CD4-positive, alpha-beta T cell treated with Interleukin-17A for 1 hour (primary cell): ENCODE measurements at places on chromosomes 16 and 17.

GRCh38 chr17:35651467-35651866, 64.3 kb downstream of the AP2B1 start:
- DNase-seq: no peak

GRCh38 chr16:9599415-9600120, 508.1 kb downstream of the HAPSTR1 start:
- DNase-seq: no peak

DNA sequence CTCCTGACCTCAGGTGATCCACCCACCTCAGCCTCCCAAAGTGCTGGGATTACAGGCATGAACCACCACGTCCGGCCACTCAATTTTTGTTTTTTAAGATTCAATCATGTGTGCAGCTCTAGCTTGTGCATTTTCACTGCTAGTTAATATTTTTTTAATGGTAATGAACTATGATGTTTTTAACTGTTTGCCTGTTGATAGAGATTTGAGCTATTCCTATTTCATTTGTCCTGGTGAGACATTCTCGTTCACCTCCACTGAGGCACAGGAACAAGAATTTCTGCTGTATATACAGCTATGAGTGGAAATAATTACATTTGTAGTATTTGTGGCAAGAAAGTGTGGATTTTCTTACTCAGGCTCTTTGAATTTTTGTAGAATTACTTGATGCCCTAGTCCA, 137.7 kb upstream of the MYOCD start:
- no peak for DNase-seq

- no peak for DNase-seq
Measured at GRCh38 chr17:78892520-78892919, 10.5 kb downstream of the CEP295NL start.

DNA sequence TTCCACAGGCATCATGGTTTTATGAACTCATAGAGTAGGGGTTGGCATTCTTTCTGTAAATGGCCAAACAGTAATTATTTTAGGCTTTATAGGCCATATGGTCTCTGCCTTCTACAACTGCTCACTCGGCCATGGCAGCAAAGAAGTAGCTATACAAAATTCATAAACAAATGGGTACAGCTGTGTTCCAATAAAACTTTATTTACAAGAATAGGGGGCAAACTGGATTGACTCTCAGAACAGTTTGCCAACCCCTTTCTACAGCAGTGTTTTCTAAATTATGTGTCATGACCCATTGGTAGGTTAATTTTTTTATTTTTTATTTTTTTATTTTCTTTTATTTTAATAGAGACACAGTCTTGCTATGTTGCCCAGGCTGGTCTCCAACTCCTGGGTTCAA, 20.4 kb downstream of the GOT2 start:
- no peak for DNase-seq

- no peak for DNase-seq
Measured at GRCh38 chr17:2180768-2181167, 122.8 kb downstream of the SMG6 start.

DNA sequence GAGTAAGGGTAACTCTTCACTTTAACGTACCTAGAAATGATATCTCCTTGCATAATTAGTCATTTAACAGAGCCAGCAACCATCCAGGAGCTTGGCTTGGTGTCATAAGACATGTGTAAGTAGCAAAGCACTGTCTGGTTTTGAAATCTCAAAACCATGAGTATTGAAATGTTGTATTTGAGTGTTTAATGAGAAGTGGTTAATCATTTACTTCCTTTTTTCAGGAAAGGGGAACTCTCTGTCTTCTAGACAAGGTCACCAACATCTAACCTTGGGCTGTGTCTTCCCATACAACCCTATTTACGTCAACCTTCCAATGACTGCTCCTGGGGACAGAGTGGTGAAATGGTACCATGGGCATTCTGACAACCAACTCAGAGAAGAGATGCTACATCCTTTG, 27.1 kb downstream of the PMP22 start:
- peak; percentile 4 for DNase-seq

DNA sequence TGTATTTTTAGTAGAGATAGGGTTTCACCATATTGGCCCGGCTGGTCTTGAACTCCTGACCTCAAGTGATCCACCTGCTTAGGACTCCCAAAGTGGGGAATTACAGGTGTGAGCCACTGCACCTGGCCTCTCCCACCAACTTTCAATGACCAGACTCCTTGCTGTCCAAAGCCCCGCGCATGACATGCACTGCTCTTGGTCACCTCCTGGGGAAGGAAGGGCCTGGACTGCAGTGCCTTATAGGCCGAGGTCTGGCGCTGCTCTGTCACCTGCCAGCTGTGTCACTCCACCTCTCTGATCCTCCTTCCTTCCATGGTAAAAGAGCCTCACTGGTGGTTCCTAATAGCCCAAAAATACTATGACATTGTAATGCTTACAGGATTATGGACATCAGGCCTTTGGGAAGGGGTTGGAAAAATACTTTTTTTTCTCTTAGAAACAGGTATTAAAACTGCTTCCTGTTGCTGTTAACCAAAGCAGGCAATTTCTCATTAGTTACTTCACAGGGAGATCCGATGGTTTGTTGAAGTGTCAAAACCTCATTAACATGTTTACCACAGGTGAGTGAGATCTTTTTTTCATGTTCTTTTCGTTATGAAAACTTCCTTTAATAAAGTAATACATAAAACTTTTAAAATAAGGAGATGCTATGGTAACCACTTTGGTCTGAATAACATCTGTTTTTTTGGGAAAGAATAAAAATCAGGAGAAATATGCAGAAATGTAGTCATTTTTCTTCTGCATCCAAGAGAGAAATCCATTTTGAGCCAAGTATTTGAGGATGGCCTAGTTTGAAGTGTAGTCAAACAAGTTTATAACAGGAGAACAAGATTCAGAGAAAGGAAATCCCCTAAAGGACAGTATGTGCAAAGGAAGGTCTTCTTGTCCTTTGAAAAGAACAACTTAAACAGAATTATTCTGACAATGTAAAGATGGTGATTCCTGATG, 35.5 kb downstream of the GRB7 start:
- peak; percentile 63 for DNase-seq

GRCh38 chr16:82867485-82867884, 240.7 kb downstream of the CDH13 start:
- DNase-seq: no peak

DNA sequence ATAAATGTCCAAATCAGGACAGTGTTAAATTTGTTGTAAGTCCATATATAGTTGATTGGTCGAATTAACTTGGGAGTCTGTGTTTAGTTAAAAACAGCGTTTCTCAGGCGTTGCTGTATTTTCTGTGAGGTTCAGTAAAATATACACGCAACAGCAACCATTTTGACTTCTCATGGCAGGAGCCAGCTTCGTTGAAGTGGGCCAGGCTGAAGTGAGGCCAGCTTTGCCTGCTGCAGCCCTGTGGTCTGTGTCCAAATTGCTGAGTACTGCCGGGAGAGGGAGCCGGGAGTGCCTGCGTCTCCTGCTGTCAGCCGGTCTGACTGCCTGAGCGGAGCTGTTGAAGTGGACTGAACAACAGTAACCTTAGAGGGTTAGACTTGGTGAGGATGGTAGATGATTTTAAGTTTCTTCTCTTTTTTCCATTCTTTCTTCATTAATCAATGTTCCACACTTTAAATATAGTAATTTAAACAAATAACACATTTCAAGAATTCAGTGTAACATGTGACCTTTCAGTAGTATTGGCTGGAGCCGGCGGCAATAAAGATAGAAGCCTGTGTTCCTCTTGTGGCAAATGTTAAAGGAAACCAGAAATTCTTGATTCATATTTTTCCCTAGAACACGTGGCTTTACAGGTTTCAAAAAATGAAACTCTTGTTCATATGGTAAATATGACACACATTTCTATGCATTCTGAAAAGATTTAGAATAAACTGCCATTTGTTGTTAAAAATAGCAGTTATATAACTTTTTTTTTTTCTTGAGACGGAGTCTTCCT, 37.0 kb upstream of the ZNF750 start:
- no peak for DNase-seq

- peak; percentile 81 for DNase-seq
Measured at GRCh38 chr17:28712032-28712704, 480 bp upstream of the PROCA1 start.

- DNase-seq: no peak
Measured at GRCh38 chr17:81378941-81379511, 16.2 kb upstream of the BAHCC1 start.

DNA sequence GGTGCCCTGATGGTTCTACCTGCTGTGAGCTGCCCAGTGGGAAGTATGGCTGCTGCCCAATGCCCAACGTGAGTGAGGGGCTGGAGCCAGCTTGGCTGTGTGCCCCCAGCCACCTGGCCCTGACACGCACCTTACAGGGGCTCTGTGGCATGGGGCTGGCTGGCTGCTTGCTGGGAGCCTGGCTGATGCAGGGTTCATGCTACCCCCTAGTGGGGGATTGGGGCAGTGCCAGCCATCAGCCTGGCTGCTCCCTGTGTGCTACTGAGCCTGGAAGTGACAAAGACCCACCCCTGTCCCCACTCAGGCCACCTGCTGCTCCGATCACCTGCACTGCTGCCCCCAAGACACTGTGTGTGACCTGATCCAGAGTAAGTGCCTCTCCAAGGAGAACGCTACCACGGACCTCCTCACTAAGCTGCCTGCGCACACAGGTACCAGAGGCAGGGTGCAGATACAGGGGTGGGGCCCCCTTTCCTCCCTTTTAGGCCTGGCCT, 5.7 kb downstream of the GRN start:
- peak; percentile 75 for DNase-seq

GRCh38 chr16:57991551-57992059, 8.9 kb downstream of the ZNF319 start:
- DNase-seq: no peak

DNA sequence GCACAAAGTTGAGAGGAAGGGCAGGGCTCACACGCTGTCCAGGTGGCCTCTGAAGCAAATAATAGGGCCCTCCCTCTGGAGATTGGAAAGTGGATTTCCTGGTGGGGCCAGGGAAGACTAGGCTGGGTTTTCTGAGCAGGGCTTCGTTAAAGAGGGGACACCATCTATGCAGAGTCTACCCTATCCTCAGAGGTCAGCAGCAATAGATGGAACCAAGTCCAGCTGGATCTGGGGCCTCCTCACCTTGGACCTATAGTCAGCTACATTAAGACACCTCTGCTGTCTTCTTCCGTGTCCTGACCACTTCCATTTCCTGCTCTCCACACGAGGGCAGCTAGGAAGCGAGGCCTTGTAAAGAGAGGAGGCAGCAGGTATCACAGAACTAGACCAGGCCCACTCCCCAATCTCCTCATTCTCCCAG, 14.7 kb upstream of the ST6GALNAC1 start:
- DNase-seq: no peak

DNA sequence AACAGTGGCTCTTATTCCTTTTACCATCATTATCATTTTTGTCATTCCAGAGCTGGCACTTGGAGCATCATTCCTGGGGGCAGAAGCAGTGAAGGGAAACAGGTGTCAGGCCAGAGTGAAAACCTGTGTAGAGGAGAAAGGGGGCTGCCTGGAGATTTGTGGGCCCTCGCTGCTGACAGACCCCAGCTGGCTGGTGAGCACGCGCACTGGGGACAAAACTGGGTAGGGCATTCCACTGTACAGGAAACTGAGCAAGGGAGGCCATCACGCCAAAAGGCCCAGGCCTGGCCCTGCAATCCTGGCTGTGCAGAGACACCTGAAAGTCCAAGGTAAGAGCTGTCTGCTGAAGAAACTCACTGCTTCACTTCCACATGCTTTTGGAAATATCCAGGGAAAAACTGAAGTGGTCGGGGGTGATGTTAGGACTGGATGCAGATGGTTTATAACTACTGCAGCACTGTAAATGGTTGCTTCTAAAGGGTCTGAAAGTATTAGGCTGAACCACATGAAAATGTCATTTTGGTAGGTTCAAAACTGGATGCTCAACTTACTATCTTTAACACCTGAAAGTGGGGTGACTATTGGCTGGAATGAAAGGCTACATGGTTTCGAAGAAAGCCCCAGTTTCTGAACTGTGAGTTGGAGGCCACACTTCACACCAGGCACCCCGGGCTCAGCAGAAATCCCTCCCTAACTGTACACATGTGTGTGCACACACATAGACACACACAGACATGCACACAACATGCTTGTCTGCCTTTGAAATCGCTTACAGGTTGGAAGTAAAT, 225.0 kb downstream of the C16orf78 start:
- DNase-seq: no peak

DNA sequence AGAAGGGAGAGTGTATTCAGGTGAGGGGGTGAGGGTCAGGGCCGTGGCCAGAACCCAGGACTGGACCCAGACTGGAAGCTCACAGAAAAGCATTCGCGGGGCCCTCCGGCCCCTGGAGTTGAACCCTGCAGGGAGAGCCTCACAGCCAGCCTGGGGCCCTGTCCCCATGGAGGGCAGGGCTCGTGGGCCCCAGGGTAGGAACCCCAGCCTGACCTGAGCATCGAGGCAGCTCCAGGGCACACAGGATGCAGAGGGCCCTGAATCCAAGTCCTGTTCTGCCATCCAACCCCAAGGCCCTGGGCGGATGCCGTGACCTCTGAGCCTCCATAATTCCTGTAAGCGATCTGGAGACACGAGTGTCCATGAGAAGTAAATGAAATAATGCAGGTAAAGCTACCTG, 79.1 kb downstream of the MGAT5B start:
- DNase-seq: no peak

GRCh38 chr17:12693640-12694039, 27.9 kb downstream of the MYOCD start:
- no peak for DNase-seq

- DNase-seq: no peak
Measured at GRCh38 chr17:77738751-77739531, 219.6 kb upstream of the TNRC6C start.

DNA sequence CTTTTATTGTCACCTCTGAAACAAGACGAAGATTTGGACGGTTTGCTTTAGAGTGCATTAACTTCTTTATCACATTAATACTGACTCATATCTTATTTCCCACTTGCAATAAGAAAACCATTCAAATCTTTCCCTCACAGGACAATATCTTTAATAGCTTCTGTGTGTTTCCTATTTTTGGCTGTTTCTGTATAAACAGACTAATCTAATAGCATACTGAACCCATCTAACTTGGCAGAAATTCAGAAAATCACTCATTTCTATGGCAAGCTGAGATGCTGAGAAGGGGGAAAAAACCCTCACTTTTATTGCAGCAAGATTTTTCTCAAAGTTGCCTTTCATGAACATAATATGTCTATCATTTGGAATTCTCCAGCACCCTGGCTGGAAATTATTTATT, 524.9 kb downstream of the WWOX start:
- no peak for DNase-seq

GRCh38 chr17:72898725-72899124, 193.8 kb downstream of the SLC39A11 start:
- no peak for DNase-seq

DNA sequence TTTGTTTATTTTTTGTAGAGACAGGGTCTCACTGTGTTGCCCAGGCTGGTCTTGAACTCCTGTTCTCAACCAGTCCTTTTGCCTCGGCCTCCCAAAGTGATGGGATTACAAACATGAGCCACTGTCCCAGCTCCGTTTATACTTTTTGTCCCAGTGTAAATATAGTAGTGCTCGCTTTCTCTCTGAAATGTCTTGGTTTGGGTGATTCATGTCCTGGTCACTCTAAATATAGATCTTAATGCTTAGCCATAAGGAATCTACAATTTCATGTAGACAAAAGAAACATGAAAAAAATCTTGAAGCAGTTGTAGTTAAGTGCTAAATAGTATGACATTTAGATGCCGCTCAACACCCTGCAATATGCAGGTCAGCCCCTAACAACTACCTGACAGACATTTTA, 126.9 kb downstream of the KATNIP start:
- no peak for DNase-seq

GRCh38 chr16:10957771-10958482, 13.6 kb downstream of the CLEC16A start:
- DNase-seq: no peak
